Cortex of kidney (tissue), 1 donor: ENCODE measurements at places on chromosomes 4 and X.

GRCh38 chrX:119481323-119481801 is 13.1 kb downstream of the SLC25A5 start:
- no peak for DNase-seq

GRCh38 chr4:155966731-155967395 is 13.2 kb upstream of the CTSO start:
- no peak for DNase-seq

GRCh38 chr4:174154215-174154854 is 129.1 kb downstream of the FBXO8 start:
- DNase-seq, result no peak

GRCh38 chrX:68934922-68935321 is 106.1 kb downstream of the EFNB1 start:
- no peak for DNase-seq

GRCh38 chr4:189305500-189305899 is 635.2 kb upstream of the FRG1 start:
- DNase-seq, result no peak

DNA sequence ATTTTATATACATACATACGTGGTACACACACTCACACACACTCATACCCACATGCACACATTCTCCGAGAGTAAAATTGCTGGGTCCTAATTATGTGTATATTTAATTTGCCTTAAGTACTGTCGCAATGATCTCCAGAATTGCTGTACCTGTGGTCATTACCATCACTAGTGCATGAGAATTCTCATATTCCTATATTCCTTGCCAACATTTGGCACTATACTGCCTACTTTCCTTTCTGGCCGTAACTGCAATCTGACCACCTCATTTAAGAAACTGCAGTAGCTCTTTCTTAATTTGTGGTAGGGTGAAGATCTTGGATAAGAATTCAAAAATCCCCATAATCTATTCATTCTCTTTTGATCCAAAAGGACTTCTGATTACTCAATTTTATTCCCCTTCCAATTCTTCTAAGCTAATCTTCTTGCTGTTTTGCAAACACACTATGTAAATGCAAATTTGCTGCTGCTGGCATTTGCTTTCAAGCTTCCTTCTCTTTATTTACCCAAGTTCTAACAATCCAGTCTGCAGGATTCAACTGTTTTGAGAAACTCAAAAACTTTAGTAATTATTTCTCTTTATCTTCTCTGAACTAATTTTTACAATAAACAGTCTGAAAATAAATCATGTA is 45.1 kb downstream of the ASIC5 start:
- no peak for DNase-seq

DNA sequence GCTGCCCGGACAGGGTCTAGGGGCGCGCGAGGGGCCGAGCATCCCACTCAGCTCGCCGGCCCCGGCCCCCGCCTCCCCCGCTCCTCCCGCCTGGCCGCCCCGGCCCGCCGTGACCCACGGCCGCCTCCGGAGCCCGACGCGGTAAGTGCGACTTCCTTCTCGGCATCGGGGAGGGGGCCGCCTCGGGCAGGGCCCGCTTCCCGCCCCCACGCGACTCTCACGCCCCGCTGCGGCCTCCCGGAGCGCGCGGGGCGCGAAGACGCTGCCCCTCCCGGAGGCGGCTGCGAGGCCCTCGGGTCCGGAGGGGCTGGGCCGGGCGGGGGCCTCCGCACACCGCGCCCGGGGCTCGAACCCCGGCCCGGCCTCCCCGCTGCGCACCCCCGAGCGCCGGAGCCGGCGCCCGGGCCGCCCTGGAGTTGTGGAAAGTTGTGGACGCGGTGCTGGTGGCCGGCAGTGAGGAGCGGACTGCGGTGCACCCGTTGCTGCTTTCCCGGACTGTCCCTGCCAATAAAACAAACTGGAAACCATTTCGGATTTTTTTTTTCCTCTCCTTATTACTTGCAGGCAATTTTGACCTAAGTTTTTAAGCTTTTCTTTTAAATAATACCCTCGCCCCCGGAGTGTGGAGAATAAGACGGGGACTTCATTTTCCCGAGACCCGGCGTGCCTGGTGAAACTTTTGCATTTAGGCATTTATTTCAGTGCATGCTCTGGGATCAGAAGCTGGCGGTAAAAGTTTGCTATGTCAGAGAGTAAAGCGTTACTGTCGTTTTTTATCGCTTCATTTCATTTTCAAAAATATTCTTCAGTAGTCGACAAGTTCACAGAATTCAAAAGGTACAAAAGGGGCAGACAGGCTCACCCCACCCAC is 13.0 kb upstream of the TMEM156 start:
- no peak for DNase-seq

DNA sequence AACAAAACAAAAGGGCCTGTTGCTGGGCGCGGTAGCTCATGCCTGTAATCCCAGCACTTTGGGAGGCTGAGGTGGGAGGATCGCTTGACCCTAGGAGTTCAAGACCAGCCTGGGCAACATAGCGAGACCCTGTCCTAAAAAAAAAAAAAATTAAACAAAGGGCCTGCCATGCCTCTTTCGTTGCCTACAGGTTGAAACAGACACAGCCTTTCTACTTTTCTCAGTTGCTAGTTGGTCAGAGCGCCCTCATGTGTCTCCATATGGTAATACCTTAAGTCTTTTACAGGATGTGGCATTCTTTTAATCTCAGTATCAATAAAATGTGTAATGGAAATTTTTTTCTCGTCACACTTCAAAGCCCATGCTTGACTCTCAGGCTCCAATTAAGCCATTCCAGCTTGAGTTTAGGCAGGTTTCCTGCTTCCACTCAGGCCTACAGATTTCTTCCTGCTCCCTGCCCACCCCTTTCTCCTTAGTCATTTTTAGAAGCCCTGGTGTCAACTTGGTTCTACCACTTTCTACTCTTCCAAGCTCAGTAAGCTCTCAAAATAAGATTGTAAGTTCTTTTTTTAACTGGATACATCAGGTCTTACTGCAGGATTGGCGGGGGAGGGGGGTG is 4.6 kb upstream of the SOWAHD start:
- no peak for DNase-seq

DNA sequence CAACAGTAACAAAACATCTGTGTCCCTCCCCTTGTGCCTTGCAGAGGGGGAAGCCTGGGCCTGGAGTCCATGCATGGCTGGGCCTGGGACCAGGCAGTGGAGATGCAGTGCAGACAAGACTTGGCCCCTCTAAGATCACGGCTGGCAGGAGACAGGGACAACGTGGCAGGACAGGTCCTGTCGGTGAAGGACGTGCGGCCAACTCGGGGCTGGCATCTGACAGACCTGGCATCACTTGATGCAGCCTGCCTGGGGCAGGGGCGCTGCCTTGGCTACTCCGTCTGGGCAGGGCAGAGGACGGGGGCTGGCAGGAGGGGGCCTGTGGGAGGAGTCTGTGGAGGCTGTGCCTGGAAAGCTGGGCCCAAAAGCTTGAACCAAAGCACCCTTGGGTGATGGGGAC is 112.1 kb downstream of the CPZ start:
- DNase-seq, result no peak

- DNase-seq, result no peak
Measured at GRCh38 chr4:53622739-53623151, 31.5 kb upstream of the LNX1 start.

- DNase-seq, result no peak
Measured at GRCh38 chr4:155377276-155377675, 511 bp upstream of the MAP9 start.

- DNase-seq, result no peak
Measured at GRCh38 chr4:102717448-102718092, 43.2 kb downstream of the MANBA start.
